Stimulated activated CD4-positive, alpha-beta T cell treated with anti-CD3 and anti-CD28 coated beads, TNF-alpha, amount 100 ng/mL, for 48 hours (primary cell): ENCODE measurements at places on chromosomes 2 and 18.
A peak's percentile ranks its signal among the peaks of the same experiment; 100 is the strongest.

DNA sequence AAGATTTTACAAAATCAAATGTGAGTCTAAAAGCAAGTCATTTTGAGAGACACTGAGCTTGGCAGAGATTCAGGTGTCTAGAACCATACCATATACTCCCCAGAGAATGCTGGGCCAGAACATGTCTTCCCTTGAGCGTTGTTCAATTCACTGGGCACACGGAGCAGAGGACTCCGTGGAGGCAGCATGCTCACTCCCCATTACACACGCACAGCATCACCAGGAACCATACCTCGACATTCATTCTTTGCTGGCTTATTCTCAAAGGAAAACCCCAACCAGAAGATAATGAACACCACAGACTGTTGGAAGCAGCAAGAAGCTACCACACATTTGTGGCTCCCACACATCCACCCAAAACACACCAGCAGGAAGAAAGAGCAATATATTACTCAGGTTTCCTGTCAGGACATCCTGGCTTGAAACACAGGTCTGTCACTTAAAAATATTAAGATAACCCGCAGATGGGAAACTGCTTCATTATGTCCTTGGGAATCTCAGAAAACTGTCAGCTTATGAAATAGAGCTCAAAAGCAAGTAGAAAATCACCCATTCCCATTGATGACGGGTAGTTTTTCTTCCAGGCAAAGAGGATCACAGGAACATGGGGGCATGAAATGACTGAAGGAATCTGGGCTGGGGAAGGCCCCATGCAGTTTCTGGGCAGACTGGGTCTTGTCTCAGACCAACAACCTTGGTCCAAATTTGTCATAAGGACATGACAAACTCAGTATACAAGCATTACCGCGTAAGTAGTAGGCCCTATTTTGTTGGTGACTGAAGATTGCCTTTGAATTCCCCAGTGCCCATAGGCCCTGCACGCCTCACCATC is 46.4 kb downstream of the PCBP1 start:
- no peak for DNase-seq

GRCh38 chr18:35167857-35168256 is 73.0 kb upstream of the ZNF397 start:
- no peak for DNase-seq

GRCh38 chr2:237557633-237558015 is 8.8 kb upstream of the PRLH start:
- no peak for DNase-seq

DNA sequence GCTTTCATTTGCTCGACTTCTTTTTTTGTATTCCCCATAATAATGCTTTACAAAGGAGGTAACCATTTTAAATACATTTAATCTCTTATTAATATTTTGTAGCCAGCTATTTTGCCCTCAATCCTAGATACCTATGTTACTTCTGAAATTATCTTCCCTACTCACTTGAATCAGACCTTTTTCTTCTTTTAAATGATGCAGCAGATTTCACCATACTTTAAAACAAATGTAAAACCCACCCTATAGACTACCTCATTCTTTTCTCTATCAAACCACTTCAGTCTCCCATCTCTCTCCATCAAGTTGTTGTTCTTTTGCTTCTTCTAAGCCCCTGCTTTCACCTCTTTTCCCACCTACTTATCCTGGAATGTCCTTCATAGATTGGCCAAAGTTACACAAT is 151.5 kb upstream of the DNMT3A start:
- no peak for DNase-seq

- DNase-seq, result peak; percentile 37
Measured at GRCh38 chr2:218397820-218398436, 1.7 kb upstream of the CTDSP1 start.

DNA sequence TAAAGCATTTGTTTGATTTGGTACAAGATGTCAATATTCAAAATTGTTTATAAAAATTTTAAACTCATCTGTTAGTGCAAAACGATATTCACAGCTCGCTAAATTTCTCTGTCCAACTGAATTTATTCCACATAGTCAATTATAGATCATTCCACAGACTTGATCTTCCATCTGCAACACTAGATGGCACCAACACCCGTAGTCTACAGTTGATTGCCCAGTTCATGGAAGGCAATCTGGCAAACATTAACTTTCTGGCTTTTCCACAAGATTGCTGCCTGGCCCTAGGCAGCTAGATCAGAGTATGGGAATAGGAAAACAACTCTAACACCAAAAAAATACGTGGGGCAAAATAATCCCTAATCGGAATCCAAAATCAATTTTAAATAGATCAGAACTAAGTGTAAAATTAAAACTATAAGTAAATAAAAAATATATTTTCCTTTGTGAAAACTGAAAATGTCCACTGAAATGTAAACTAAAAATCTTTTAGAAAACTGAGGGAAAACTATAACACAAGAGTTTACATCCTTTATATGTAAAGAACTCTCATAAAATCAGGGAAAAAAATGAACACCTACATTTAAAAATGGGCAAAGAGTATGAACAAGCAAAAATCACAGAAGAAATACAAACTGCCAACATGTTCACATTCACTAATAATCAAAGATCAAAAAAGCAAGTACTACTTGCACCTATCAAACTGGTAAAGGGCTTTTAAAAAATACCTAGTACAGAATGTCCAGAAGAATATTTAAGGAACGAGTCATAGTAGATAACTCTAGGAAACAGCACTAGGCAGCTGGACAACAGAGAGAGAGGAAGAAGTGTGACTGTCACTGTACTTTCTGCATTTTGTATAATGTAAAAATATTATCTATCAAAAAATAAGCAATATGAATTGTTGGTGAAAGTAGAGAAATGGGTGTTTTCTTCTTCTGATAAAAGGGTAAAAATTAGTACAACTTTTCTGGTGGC is 35.0 kb downstream of the RTN4 start:
- DNase-seq, result peak; percentile 8

DNA sequence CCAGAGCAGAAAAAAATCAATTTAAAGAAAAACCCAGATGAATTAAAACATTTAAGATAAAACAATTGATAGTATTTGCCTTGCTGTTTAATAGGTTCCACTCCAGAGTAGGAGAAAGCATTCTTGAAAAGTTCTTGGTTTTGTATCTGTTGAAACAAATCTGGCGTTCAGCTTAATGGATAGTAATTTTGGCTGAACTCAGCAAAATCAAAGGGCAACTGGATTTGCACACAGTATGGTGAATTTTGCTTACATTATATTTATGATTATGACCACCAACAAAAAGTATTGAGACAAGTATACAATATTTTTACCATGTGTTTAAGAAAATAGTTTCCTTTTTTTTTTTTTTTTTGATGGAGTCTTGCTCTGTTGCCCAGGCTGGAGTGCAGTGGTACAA is 34.0 kb downstream of the SLC4A10 start:
- no peak for DNase-seq

GRCh38 chr2:68824831-68825230 is 46.4 kb downstream of the BMP10 start:
- DNase-seq, result no peak

GRCh38 chr18:48345596-48345995 is 63.6 kb downstream of the ZBTB7C start:
- DNase-seq, result no peak

- DNase-seq, result peak; percentile 32
Measured at GRCh38 chr2:24920098-24920808, at the start of gene ADCY3. TSS of gene ADCY3 (minus strand) at chr2:24920237. CDS start at chr2:24918987, 1,250 bp downstream.
